ENCODE measurements at places on chromosomes 4 and X.

DNA sequence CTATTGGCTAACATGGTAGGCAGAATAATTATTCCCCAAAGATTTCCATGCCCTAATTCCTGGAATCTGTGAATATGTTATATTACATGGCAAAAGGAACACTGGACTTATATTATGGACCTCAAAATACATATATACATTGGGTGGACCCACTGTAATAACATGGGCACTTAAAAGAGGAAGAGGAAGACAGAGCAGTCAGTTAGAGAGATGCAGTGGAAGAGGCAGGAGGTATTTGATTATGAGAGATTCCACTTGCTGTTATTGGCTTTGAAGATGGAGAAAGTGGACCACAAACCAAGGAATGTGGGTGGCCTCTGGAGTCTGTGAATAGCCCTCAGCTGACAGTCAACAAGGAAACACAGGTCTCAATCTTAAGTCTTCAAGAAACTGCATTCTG lies 14.0 kb upstream of the ART3 start:
- no peak for DNase-seq

DNA sequence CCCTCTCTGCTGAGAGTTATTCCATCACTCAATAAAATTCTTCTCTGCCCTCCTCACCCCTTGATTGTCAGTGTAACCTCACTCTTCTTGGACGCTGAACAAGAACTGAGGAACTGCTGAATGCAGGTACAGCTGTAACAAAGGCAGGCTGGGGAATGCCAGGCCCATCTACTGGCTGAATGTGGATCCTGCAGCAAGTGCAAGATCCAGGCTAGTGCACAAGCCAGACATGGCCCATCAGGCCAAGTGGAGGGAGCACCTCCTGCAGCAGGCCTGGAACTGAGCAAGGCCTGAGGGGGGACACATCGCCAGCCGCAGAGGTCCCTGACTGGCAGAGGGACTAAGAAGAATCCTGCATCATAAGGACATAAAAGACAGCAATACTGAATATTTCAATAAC lies 411.8 kb upstream of the PCDH10 start:
- no peak for DNase-seq

DNA sequence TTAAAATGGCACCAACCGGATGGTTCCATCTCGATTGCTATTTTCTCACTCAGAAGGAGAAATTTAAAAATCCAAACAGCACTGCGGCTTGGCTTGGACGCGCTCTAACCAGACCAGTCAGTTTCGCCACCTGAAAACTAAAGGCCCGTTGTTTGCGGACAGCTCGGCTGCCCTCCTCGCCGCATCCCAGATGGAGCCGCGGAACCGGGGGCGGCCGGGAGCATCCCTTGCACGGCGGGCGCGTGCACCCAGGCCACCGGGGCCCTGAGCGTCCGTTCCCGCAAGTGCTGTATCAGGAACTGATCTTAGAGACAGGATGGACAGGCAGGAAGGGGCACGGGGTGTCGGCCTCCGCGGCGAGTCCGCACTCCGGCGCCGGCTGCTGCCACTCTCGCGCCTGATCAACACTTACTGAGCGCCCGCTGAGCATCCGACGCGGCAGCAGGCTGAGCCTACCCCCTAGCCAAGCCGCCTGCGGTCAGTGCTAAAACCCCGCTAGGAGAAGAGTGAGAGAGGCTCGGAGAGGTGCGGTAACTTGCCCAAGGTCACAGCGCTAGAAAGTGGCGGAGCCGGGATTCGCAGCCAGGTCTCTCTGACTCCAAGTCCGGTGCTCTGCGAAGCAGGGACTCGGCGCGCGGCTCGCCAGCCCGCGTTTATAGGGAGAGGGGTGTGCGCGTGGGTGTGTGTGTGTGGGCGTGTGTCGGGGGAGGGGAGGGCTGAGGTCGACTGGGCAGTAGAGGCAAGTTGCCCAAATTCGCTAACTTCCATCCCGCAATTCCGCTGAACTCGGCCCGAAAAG lies at the start of gene CITED1:
TSS of gene CITED1 (minus strand) at position 629 of the 799 bp plus-strand sequence. CDS start 3,045 bp downstream, outside the sequence.
- no peak for DNase-seq

- peak; percentile 74 for DNase-seq
Measured at GRCh38 chrX:41265615-41266014, 68.3 kb upstream of the DDX3X start.

DNA sequence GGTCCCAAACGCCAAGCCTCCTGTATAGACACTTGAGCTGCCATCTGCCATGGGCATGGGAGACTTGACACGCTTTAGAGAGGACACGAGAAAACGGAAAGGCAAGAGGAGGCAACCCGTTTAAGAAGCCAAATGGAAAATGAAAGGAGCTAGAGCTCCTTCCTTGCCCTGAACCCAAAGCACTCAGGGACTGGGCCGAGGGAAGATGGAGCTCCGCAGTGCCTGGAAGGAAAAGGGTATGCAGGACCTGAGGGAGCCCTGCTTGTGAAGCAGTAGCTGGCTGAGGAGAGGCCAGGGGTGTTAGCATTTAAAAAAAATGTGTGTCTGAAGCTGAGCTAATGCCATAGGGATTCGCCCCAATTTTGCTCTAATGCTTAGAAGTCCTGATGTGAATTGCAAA lies 15.1 kb downstream of the MCF2 start:
- no peak for DNase-seq
